ENCODE measurements at places on chromosomes 11 and 22. TPM values are rescaled to one million over a fixed set of nuclear protein-coding genes. Genes with fewer than 3 reads are reported as not detected.

The DCDC1 gene
- 0.34 TPM for total RNA-seq

The TMPRSS4 gene
- 0.17 TPM for total RNA-seq

The FXYD2 gene
- 0.16 TPM for total RNA-seq

The ENDOD1 gene
- total RNA-seq = 30.3 TPM

The SSTR3 gene
- total RNA-seq = 0.16 TPM

The AGBL2 gene
- 3.7 TPM for total RNA-seq

The VSIG10L2 gene
- 0.09 TPM for total RNA-seq

The TRIM49 gene
- not detected for total RNA-seq

The SH3BP1 gene
- total RNA-seq = 16.1 TPM

The FBLN1 gene
- total RNA-seq = 957 TPM

The ART1 gene
- total RNA-seq = not detected

The ATF4 gene
- 141 TPM for total RNA-seq

The RAG2 gene
- not detected for total RNA-seq

The SLC43A1 gene
- 26.4 TPM for total RNA-seq

The SCUBE1 gene
- total RNA-seq = under 0.01 TPM

The OR8G5 gene
- not detected for total RNA-seq

The SLC35E4 gene
- total RNA-seq = 7.4 TPM
